ENCODE measurements at places on chromosomes 3 and 15.

GRCh38 chr3:31895471-31895870, 85.6 kb downstream of the OSBPL10 start:
- no peak for DNase-seq

- no peak for DNase-seq
These were observed 82.8 kb downstream of the MEGF11 start for GRCh38 chr15:66170716-66171115.

DNA sequence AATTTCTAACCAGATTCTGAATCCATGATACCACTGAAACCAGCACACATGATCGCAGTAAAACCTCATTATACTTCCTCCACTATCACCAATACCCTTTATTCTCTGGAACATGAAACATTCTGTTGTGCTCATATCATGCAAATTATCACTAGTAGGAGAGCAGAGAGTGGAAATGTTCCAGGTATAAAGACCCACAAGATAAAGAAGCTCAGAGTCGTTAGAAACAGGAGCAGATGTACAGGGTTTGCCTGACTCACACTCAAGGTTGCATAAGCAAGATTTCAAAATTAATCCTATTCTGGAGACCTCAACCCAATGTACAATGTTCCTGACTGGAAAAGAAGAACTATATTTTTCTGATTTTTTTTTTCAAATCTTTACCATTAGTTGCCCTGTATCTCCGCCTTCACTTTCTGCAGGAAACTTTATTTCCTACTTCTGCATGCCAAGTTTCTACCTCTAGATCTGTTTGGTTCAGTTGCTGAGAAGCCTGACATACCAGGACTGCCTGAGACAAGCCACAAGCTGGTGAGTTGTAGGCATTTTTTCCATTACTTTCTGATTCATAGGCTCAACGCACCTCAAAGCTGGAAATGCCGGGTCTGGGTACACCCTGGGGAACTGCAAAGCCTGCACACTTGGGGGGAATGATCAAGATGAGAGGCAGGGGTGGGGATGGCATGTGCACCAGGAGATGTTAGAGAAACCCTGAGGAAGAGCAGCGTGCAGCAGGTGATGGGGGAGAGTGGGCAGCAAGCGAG, at the start of gene CCR2:
Gene CCR2, plus strand, starts transcription at position 465 of the 764 bp plus-strand sequence. CDS start 3,417 bp downstream, outside the sequence.
- DNase-seq = no peak

DNA sequence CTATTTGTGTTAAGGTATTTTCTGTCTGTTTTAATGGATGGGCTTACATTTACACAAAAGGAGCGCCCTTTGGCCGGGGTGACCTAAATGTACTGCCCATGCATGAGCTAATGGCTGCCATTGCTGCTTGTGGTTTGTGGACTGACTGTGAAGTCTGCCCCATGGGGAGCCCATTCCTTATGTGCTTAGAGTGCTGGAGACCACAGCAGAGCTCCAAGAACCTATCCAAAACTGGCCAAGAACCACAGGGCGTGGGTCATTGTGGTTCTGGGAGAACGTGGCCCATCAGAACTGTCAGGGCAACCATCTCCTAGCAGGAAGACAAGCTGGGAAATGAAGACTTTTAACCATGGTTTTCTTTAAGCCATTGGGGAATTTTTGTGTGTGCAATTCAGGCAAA, 105.3 kb downstream of the CHDH start:
- DNase-seq = no peak

DNA sequence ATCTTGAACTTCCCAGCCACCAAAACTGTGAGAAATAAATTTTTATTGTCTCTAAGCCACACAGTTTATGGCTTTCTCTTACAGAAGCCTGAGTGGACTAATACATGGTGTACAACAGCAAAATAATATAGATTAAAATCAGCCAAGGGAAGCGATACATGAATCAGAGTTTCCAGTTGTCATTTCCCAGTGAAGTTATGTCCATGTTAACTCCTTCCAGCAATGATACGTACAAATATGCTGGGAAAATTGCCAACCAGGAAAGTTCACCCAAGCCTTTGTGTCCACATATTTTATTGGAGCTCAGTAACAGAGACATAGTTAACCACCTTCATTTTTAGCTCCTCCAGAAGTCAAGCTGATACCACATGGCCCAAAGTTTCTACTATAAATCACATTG, 280.9 kb upstream of the KCNMB2 start:
- DNase-seq = no peak

- peak; percentile 71 for DNase-seq
These were observed 708 bp upstream of the GCHFR start for GRCh38 chr15:40762919-40763800.

DNA sequence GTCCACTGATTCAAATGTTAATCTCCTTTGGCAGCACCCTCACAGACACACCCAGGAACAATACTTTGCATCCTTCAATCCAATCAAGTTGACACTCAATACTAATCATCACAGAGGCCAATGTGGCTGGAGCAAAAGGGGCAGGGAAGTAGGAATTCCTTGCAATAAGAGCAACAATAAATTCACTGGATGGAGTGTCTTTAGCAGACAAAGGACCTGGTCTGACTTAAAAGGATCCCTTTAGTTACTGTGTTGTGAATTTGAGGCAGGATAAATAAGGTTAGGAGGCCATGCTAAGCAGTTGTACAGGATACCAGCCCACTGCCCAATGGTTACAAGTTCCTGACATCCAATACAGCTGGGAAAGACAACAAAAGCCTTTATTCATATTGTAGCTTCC, 12.3 kb upstream of the GFM1 start:
- DNase-seq = no peak

DNA sequence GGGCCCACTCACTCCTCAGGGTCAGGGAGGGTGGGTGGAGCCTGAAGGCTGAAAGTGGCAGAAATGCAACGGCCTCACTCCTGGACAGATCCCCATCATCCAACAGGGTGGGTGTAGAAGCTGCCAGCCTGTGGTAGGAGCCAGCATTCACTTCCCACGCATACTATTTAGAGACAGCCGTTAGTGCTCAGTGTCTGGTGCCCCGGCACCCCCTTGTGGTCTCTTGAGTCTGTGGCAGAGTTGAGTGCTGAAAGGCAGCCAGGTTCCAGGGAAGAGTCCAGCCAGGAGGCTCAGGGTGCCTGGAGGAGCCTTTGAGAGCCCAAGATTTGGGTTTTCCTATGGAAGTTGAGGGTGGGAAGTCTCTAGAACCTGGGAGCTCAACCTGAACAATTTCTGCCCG, 2.1 kb upstream of the GNAT1 start:
- DNase-seq = peak; percentile 72

- no peak for DNase-seq
These were observed 284.0 kb downstream of the SQOR start for GRCh38 chr15:45918839-45919238.

- DNase-seq = no peak
These were observed 62.0 kb downstream of the PLD1 start for GRCh38 chr3:171748064-171748924.

- no peak for DNase-seq
These were observed 393.3 kb downstream of the FEZF2 start for GRCh38 chr3:61980041-61980440.

GRCh38 chr3:13894096-13894806, 14.4 kb upstream of the WNT7A start:
- no peak for DNase-seq

DNA sequence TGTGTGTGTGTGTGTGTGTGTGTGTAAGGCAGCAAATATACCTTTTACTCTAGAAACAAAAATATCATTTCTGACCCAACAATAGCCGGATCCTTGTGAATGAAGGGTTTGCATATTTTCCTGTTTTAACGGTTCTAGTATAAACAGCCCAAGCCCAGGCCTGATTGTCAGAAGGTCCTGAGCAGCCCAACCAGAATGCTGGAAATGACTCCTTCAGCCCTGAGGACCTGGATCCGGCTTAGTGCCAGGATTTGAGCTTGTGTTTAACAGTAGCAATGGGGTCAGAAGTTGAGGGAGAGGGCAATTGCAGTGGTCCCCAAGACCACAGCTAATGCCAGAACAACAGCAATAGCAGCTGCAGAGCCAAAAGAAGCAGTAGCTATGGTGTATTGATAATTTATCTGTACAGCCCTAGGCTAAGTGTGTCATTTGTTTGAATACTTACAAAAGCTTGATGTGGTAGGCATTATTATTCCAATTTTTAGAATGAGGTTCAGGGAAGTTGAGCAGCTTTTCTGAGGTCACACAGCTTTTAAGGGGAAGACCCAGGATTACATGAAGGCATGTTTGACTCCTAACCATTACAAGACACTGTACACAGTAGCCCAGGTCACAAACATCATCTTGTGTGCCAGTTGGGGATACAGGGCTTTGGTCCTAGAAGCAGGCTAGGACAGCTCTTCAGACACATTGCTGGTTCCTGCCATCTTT, 12.8 kb downstream of the FOXL2 start:
- DNase-seq = no peak

DNA sequence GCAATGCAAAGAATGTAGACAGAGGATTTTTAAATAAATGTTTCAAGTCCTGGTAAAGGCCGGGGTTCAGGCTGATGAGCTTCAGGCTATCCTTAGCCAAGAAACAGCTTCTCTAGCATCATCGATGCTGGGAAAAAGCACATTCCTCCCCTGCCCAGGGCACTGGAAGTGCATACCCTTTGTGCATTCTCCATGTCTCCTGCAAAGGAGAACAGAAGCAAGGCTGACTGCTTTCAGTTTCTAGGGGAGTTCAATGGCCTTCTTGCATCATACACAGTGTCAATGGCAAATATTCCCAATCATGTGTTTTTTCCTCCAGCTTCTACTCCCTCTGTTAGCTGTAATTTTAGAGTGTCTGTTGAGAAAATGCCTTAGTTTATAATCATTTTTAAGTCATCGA, 59.9 kb downstream of the GPR176 start:
- DNase-seq = no peak

DNA sequence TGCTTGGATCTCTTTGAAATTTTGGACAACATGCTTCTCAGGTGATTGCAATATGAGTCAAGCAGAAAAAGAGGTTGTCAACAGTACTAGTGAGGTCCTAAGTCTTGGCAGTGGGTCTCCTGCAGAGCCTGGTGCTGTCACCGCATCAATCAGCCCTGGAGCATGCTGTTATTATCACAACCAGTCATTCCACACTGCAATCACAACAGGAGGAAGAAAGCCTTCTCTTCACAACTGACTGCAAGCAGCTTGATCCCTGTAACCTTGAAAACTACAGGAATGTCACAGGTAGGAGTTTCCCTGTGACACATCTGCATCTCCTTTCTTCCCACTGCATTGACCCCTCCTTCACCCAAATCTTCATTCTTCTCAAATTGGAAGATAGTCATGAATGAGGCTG, 451.1 kb upstream of the ATP11B start:
- no peak for DNase-seq

DNA sequence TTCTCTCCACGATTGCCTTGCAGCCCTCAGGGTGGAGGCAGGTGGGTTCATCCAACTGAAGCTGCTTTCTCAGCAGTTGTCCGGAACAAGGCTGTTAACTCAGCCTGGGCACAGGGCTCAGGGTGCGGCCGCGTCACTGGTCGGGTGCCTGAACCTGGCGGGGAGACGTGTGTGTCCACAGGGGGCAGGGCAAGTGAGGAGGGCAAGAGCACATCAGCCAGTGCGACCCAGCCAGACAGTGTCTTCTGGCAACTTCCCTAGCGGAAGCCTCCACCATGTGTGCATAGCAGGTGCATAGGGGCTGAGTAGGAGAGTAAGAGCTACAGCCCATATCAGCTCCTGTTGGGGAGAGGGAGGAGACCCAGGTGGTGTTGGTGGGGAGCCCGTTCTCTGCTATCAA, 150.4 kb upstream of the THRB start:
- DNase-seq = no peak

DNA sequence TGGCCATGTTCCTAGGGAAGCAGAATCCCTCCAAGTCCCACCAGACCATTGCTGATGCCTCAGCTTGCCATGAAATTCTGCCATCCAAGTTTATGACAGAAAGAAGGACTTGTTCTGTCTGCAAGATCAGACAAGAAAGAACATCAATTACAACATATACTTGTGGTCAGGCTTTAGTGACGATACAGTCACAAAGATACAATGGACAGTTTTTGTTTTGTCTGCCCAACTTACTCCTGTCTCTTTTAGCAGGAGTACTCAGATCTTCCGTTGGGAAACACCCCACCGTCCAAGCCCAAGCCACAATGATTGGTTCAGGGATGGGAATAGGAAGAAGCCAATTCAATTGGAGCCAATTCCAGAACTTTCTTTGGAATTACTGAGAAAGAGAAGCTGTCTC, 15.7 kb downstream of the KLHL6 start:
- DNase-seq = no peak

DNA sequence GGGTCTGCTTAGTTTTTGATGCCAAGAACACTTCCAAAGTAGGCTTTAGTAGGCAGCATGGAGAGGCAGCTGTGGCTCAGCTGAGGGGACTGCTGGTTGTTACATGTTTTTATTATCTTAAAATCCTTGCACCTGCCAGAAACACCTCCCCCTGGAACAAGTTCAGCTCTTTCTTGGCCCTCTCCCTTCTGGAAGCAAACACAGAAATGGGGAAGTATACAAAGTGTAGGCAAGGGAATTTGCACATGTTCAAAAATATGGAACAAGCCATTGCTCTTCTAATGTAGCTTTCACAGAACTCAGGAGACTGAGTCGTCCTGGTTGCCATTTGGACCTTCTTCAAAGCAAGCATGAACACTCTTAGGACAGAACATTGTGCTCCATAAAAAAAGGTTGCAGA, 169.1 kb upstream of the SEMA6D start:
- DNase-seq = peak; percentile 48

DNA sequence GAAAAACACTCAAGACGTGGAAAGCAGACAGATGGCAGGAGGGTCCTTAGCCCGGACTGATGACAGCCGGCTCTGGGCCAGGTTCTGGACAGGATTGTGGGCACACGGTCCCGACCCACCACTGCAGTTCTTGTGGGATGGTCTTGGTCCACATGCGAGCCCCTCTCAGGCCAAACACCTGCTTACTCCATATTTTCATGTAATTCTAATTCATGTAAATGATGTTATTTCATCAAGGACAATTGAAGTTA, 32.6 kb downstream of the TM2D3 start:
- no peak for DNase-seq

DNA sequence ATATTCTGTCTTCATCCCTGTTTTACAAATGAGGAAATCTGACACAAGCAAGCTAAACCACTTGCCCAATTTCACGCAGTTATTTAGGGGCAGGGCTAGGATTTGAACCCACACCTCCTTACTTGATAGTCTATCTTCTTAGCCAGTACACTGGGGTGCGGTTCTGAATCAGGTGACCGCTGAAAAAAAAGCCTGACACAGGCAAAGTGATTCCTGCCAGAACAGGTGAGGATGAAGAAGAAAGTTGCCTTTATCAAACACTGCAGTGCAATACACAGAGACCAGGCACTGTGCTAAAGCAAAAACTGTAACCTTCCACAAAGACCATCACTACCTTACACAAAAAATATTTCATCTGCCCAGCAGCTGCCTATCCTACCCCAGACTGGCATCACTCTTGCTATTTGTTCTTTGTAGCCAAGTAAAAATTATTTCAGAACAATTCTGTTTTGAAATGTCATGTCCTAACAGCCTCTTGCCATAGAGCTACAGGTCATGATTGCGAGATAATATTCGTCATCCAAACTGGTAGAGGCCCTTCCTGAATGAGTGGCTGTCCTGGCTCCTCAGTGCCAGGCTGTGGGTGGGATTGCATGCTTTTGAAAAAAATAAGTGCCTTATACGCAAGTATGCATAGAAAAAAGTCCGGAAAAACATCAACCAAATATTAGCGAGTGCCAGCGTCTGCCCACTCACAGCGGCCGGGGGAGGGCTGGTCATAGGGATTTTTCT, 142.3 kb upstream of the TPM1 start:
- DNase-seq = no peak

- no peak for DNase-seq
These were observed 54.0 kb downstream of the OTOL1 start for GRCh38 chr3:161550491-161551195.
